ENCODE measurements at places on chromosomes 2 and 18.

DNA sequence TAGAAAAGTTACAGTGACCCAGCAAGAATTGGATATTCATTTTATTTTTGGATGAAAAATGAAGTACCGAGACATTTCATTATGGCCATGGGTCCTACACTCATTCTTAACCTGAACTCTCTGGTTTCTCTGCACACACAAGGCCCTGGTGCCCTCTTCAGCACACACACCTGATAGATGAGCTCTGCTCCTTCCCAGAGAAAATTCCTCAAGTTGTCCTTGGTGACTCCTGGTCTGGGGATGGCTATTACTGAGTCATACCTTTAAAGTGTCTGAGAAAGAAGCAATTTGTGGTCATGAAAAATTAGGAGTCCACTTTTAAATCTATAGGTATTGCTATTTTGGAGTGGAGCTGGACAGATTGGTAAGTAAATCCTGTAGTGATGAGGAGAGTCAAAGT is 311.5 kb downstream of the CDH2 start:
- no peak for DNase-seq

DNA sequence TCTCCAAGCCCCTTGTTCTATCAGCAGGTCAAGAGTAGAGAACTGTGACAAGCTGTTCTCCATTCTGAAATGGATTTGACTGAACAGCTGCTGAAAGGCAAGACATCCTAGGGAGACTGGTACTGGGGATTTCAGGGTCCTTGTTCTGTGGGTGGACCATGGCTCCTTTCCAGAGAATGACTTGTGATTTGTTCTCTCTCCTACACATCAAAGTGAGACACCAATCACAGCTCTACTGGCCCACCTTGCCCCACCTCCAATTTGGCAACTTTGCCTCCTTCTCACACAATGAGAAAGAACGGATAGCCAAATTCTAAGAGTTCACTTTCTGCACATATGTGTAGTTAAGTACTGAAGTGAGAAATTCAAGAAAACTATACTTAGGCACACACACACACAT is 67.4 kb downstream of the BCL11A start:
- no peak for DNase-seq

DNA sequence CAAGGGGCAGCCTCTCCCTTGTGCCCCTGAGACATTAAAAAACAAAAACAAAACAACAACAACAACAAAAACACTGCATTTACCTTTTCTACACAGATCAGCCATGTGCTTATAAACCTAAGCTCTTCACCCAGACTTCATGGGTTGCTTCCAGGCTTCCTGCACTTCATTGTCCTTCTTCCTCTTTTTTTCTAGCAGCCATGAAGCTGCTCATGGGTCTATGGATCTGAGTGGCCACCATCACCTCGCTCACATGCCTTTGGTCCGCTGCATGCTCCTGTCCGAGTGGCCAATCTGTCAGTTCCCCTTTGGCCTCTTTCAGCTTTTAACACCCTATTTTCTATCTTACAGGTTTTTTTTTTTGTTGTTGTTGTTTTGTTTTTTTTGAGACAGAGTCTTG is 9.0 kb upstream of the TET3 start:
- DNase-seq: no peak

DNA sequence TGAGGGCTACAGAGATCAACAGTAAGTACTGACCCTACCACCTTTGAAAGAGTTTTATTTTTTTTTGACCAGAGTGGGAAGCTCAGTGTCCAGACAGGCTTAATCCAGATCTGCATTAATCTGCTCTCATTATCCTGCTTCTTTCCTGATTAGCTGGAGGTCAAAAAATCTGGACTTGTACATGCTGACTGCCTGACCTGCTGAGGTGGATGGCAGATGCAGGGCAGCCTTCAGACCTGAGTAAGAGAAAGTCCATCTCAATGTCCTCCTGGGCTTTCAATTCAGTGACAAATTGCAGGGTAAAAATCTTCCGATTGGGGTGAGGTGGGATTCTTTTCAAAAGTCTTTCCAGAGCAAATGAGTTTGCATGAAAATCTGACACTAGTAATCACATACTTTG is 998.8 kb upstream of the PIK3C3 start:
- DNase-seq: no peak

GRCh38 chr2:226969417-226970080 is 133.7 kb downstream of the RHBDD1 start:
- no peak for DNase-seq

DNA sequence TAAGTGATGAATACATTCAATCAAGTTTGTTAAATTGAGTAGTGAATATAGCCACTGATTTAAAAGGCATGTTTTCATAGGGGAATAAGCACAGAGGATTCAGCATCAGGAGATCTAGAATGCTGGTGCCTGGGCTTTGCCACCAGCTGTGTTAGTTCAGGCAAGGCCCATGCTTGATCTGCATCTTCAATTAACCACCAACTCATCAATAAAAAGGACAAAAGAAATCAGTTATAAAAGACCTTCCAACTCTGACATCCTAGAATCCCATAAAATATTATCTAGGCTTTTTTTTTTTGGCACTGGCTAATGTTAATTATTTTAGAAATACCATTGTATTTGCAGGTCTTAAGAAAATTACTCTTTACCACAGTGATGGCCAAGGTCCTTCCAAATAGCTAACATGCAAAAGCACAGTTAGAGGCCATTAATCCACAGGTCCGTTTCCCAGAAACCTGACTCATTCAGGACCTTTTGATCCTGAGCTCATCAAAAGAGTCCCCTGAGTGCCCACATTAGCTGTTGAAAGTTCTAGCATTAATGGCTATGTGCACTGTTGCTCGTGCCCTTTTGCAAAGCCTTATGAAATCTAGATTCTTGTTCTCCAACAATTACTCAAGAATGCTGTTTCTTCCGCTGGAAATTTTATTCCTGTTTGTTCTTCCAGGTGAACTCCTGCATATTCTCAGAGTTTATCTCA is 170.0 kb downstream of the CYRIA start:
- no peak for DNase-seq

DNA sequence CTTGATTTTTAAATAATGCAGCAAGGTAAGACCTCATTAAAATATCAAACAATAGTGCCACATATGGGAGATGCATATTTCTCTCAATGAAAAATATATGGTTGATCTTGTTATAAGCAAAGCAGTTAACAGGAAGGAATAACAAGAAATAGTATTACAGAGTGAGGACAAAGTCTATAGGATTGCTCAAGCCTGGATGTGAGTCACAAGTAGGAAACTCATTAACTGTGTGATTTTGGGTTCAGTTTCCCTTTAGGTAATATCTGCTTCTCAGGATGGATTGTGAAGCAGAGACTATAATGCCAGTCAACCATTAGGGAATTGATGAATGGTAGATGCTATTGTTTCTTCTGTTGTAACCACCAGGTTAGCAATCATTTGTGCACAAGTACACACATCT is 42.9 kb upstream of the SPHKAP start:
- no peak for DNase-seq

DNA sequence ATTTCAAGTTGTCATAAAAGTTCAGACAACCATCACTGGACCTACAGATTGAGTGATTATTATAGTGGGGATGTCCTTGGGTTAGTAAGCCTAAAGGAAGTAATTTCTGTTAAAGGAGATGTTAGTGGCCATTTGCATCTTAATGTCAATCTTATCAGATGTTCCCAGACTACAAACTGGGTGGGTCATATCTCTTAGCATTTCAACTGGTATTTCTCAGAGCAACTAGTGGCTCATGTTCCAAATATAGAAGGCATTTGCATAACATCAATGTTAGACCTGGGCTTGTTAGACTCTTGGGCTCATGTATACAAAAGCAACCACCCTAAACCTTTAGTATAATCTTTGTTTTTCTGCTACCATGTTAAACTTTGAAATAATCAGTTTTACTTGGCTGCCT is 17.9 kb downstream of the PLEKHA3 start:
- DNase-seq: no peak

GRCh38 chr18:13181765-13182164 is 36.8 kb upstream of the LDLRAD4 start:
- no peak for DNase-seq

GRCh38 chr18:79617511-79618500 is 61.8 kb upstream of the CTDP1 start:
- DNase-seq: no peak

- no peak for DNase-seq
Observed at GRCh38 chr2:191302459-191303139, 57.4 kb downstream of the MYO1B start.

DNA sequence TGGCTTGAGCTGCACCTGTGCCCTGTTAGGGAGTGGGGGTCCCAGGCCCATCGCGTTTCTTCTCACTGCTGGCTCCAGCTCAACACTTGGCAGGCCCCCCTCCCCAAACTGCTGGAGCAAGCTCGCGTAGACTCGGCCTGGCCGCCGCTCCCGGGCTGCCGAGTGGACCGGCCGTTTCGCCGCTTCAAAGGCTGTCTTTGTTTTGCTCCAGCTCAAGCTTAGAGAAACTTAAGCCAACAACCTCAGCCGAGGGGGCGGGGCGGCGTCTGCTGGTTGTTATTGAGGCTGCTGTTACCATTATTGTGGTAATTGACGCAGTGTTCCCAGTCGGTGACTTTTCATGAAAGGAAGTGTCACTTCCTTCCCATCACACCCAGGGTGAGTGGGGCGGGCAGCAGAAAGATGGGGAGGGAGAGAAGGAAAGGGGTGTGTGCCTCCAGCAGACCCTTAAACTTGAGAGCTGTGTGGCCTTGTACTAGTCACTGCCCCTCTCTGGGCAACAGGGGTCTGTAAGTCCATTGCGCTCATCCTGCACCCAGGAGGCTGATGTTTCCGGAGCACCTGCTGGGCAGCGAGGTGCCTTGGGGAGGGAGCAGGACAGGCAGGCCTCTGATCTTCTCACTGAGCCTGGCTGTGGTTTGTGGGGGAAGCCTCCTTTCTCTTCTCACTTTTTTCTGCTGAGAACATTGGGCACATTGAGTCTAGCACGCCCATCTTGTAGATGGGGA is 2.1 kb downstream of the ARID5A start:
- no peak for DNase-seq
